ENCODE measurements at places on chromosomes 11 and 22.

DNA sequence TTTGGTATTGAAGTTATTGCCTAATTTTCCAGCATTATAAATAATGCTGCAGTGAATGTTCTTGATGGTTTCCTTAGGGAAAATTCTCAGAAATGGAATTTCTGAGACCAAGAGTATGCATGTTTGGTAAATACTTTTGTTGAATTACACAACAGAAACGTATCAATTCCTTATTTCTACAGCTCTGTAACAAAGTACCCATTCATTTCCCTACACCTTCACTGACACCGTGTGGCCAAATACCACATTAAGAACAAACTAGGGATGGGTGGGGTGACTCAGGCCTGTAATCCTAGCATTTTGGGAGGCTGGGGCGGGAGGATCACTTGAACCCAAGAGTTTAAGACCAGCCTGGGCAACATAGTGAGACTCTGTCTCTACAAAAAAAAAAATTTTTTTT is 21.8 kb downstream of the MCAM start:
- DNase-seq, result no peak

DNA sequence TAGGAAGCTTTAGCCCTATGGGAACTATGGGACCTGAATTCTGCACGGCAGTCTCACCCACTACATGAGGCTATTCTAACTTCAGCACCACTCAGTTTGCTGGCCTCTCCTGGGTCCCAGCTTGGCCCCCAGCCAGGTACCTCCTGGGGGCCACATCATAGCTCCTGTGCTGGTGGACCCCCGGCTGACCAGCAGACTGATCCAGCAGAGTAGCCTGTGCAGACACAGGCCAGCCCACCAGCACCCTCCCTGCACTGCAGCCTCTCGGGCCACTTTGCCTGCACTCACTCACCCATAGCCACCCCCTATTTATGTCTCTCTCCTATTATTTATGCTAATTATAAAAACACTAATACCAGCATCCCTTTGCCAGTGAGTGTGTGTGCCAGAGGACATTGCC is 1.2 kb upstream of the OR10AG1 start:
- DNase-seq, result no peak

- DNase-seq, result no peak
These were observed 7.8 kb downstream of the RPS6KA4 start for GRCh38 chr11:64366751-64367150.

- no peak for DNase-seq
These were observed 55.1 kb downstream of the DLG2 start for GRCh38 chr11:85572056-85572455.

GRCh38 chr22:30036656-30037055 is 43.6 kb upstream of the HORMAD2 start:
- no peak for DNase-seq

DNA sequence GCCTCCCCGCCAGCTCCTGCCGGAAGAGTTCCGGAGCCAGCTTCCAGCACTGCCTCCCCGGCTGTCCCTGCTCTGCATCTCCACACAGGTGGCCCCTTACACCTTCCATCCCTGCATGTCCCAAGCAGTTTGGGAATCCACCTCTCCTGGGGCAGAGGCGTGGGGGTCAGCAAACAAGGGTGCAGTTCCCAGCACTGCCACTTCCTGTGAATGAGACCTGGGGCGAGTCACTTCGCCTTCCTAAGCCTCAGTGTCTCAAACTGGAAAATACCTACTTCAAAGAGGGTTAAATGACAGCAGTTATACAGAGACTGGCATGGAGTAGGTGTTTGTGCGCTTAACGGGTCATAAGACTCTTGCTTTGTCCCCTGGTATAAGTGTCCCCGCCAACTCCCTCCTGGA is 5.2 kb downstream of the CYTH4 start:
- no peak for DNase-seq

DNA sequence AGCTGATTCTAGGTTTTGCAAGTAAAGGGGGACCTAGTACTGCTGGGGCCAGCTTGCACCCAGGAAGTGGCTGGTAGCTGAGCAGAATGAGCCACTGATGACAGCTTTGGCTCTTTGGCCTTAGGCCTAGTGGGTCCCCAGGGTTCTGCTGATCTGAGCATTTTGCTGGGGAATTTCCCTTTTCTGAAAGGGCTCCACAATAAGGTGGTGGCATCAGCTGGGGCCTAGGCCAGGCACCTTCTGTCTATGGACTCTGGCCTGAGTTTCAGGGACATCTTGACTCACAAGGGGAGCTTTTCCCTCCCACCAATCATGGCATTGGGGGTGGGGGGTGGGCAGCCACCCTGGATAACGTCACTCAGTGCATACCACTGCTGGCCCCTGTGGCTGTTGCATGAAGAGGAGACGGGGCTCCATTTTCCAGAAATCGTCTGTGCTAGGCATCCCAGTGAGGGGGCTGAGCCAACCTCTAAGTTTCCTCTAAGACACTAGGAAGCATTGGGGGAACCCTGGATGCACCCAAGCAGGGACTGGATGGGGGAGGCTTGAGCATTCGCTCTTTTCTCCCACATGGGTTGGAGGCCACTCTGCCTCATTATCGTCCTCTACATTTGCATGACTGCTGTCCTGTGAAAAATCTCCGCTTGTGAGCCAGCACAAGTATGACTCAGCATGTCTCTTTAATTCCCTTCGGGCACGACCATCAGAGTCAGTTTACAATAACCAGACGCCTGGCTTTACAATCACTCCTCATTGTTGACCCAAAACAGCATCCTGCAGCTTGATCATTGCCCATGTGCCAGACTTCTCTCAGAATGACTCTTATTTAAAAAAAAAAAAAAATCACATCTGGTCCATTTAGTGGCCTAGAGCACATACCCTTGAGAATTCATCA is 145.0 kb upstream of the THY1 start:
- no peak for DNase-seq

GRCh38 chr22:21015466-21016006 is 571 bp downstream of the P2RX6 start:
- peak; percentile 16 for DNase-seq

DNA sequence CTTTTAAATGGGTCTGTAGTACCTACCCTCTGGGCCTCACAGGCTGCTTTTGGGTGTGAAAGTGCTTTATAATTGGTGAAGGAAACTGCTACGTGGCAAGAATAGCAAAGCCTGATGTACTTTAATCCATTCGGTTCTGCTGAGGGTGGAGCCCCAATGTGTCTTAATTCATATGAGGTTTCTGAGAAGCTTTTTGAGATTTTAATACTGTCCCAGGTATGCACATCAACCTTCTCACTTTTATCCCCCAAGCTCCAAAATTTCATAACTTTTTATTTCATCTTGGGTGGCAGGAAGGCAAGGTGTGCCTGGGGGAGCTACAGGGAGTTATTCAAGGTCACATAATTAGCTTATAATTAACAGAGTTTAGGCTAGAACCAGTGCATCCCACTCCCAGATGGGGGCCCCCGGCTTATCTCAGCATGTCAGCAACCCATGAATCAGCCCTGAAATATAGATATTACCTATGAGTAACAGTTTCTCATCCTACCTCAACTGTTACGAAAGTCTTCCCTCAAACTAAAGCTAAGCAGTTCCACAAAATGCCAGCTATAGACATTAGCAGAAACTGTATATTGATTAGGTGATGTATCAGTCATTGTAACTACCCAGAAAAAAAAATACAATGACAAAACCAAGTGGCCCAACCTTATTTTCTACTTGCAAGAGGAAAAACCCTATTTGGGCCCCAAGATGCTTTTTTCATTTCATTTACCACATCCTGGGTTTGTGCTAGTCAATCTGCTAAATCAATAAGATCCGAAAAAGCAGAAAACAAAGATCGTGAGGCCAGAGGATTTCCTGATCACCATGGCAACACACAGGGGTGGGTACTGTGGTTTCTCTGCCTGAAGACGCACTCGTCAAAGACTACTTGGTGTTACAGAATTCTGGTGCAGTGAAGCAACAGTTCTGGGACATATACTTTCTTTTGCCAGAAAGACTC is 26.7 kb downstream of the CD44 start:
- peak; percentile 46 for DNase-seq

- no peak for DNase-seq
These were observed 20.8 kb upstream of the PICALM start for GRCh38 chr11:86089659-86090058.

DNA sequence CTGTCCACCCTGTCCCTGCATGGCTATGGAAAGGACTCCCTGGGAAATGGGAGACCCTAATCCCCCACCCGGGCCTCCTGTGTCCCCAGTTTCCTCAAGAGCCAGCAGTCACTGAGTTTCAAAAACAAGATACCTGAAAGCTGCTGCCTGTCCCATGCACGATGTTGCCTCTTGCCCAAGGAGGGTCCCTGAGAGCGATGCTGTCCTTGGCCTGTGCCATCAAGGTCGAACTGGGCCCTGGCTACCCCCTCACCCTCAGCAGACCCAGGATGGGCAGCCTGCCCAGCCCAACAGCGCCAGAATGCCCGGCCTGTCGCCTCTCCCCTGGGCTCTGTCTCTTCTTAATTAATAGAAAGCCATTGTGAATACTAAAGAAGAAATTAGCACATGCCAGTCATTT is 104.5 kb upstream of the LMO1 start:
- DNase-seq, result no peak

DNA sequence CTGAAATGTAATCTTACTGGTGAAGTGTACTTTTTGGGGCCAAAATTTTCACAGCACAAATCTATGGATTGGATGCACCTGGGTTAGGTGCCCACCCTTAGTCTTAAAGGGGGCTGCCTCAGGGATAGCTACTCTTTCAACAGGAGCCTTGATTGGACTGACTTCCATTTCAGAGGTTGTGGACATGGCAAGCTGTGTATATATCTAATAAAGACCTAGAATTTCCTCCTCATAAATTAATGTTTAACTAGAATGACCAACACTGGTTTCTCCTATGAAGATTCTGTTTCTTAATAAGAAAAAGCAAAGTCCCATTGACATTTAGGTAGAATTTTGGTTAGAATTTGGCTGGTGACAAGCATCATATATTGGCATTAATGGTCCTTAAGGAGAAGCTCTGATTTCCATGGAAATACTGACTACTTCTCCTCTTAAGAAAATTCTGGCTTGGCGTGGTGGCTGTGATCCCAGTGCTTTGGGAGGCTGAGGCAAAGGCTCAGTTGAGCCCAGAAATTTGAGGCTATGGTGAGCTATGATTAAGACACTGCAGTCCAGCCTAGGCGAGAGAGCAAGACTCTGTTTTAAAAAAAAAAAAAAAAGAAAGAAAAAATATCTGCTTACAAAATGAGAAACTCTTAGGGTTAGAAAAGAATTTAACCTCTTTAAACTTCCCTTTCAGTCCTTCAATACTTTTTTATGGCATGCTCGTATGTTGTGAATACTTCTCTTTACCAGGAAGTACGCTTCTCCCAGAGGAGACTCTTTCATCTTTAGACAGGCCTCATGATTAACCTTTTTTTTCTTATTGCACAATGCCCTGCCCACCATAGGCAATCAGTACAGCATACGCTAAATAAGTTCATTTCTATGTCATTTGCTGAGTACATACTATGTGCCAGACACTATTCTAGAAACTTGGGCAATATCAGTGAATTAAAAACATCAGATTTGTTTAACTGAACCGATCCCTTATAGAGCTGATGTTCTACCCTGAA is 77.2 kb downstream of the PRR5L start:
- DNase-seq, result no peak

- no peak for DNase-seq
These were observed 21.4 kb downstream of the TRIM5 start for GRCh38 chr11:5663511-5663910.

DNA sequence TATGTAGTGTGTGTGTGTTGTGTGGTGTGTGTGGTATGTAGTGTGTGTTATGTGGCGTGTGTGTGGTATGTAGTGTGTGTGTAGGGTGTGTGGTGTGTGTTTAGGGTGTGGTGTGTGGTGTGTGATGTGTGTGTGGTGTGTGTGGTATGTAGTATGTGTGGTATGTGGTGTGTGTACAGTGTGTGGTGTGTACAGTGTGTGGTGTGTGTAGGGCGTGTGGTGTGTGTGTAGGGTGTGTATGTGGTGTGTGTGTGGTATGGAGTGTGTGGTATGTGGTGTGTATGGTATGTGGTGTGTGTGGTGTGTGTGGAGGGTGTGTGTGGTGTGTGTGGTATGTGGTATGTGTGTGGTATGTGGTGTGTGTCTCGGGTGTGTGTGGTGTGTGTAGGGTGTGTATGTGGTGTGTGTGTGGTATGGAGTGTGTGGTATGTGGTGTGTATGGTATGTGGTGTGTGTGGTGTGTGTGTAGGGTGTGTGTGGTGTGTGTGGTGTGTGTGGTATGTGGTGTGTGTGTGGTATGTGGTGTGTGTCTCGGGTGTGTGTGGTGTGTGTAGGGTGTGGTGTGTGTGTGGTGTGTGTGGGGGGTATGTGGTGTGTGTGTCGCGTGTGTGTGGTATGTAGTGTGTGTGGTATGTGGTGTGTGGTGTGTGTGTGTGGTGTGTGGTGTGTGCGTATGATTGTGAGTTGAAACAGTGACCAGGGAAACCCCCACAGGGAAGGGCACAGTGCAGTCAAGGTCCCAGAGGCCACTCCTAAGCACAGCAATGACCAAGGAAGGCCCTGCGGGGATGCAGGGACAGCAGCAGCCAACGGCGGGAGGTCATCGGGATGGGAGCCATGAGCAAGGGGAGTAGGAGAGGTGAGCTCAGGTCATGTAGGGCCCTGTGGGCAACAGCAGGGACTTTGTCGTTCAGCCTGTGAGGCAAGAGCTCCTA is 2.9 kb upstream of the PPP6R2 start:
- peak; percentile 31 for DNase-seq

GRCh38 chr11:11668274-11668673 is 46.5 kb upstream of the GALNT18 start:
- DNase-seq, result no peak

DNA sequence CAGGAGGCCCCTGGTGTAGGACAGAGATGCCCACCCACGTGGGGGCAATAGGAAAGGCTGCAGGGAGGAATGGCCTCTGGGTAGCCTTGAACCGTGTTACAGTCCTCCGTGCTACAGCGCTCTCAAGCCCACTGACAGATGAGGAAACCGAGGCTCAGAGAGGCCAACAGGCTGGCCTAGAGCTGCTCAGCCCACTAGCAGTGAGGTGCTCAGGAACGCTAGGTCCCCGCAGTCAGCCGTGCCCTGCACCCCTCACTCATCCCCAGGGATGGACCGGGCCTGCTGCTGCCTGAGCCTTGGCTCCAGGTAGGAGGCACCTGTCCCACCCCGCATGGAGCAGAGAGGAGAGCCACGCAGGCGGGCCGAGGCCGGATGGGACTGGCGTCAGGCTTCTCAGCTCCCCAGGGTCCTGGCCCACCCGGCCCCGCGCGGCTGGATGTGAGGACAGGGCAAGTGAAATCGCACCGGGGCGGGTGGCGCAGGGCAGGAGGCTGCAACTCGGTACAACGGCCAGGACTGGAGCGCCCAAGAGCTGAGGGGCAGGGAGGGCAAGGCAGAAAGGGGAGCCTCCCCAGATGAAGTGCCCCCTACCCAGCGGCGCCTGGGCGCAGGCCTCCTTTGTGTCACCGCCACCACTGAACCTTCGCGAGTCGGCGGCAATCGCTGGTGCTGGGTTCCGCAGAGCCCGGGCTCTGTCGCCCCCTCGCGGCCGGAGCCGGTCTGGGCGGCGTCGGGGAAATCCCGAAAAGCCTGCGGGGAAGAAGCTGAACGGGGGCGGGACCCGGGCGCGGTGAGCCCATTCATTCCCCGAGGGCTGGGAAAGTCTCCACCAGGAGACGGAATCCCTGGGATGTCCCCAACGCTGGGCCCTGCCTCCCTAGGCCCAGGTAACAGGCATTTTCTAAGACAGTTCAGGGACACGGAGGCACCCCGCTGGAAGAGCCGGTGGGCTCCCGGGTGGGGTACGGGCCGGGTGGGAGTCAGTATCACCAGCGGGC is 8.4 kb upstream of the SLC2A11 start:
- peak; percentile 82 for DNase-seq
